CD4-positive, alpha-beta T cell treated with Interferon gamma for 1 hour (primary cell): ENCODE measurements at places on chromosomes 3 and 15.

- no peak for DNase-seq
Measured at GRCh38 chr3:149291178-149291577, 42.3 kb downstream of the TM4SF18 start.

DNA sequence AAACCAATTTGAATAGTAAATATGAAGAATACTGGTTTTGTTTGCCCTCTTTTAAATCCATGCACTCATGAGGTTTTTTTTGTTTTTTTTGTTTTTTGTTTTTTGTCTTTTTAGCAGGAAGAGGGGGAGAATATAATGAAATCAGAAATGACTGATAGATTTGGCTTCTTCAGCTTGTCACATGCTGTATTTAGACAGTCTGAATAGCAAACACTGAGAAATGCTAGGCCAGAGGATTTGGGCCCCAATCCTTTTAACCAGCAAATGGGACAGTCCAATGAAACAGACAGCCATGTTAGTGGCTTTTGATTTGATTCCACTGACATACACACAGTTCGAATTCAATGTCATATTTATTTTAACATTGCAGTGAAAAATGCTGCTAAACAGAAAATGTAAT is 14.2 kb upstream of the CEP152 start:
- no peak for DNase-seq

DNA sequence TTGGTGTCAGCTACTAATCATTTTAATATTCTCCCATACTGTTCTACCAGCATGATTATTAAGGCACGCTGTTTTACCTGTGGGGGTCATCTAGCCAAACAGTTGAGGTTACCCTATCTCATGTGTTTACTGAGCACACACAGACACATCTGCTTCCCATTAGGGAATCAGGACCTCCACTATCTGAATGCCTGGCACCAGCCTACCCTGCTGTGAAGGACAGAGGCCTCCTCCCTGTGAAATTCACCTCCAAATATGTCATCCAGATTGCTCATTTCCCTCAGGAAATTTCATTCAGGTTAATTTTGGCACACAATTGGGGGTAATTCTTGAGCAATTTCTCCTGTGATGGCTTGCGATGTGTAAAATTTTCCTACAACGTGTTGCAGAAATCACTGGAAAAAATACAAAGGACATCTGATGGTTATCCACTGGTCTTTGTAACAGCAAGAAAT is 155.6 kb upstream of the NR2E3 start:
- DNase-seq, result no peak

DNA sequence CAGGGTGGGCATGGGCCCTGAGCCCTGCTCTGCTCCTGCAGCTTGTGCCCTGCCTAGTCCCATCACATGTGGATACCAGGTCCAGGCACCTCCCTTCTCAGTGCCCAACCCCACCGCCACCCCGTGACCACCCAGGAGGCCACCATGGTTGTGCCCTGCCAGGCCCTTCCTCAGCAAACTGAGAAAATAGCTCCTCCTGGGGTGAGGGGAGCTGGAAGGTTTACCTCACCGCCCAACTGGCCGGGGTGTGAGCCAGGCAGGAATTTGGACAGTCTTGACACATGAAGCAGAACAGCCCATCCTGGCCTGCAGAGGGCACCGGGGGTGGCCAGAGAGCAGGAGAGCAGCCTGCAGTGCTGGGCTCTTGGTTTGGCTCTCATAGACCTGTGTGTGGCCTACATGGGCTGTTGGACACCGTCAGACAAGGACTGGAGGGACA is 11.4 kb upstream of the C3orf22 start:
- DNase-seq, result no peak

DNA sequence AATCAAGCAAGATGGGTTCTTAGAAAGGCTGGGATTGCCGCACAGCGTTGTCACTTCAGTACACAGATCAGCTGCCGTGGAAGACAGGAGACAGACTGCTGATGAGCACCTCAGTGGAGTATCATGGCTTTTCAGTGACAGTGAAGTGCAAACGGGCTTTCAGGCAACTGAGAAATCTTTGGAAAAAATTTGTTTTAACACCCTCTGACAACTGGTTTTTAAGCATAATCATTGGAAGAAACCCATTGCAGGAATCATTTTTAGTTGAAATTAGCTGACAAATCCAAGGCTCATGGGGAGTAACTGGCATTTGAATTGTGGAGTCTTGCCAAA is 418.8 kb downstream of the OTOL1 start:
- DNase-seq, result no peak

DNA sequence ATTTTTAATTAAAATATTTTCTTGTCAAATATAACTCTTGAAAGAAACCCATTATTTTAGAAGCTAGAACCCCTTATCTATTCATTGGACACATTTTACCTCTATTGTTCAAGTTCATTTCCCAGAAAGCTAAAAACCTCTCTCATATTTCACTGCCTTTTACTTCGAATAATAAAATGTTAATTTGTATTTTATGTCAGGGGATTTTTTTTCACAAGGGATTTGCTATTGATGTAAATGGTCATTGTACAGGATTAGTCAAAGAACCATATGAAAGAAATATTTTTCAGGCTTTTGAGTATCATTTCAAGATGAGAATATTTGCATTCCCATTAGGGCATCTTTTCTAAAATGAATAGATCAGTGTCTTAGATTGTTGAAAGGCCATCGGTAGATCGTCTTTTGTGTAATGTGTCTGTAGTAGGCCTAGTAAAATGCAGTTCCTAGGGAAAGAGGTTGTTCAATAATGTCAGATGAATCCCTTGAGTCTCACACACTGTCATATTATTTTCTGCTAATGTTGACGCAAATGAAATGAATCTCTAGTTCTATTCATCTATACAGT is 114.5 kb downstream of the ROBO1 start:
- no peak for DNase-seq

- peak; percentile 42 for DNase-seq
Measured at GRCh38 chr15:78811124-78811824, at the start of gene ADAMTS7. ADAMTS7 (minus strand) TSS chr15:78811464; CDS start chr15:78811220, 244 bp downstream.

DNA sequence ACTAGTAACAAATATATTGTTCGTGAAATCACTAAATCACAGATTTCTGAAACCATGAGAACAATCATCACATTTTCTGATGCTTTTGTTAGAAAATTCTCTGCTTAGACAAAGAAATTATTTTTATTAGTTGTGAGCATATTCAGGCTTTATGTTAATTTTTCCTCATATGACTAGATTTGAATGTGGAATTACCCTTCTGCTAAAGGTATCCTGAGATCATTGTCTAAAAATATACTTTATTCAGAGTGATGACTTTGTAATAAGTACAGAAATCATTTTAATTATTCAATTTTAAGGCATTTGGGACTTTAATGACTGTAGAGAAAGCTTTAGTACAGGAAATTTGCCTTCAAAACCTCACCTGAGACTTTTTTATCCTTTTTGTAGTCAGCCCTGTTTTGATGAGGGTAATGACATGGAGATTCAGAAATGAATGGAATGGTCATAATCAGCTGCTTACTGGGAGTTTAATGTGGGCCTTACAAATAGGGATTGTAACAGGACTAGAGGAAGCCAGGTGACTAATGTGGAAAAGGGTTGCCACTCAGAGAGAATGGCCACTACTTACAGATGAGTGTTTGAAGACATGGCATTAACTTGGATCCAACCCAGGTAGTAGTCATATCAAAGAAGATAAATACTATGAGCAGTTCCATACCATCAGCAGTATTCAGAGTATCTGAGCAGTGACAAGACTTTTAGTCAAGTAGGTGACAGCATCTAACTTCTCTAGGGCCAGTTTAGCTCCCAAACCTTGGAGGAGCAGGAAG is 148.3 kb downstream of the MBNL1 start:
- DNase-seq, result no peak

- DNase-seq, result no peak
Measured at GRCh38 chr15:53129121-53129904, 339.2 kb upstream of the ONECUT1 start.

GRCh38 chr3:149368674-149369497 is 8.6 kb downstream of the TM4SF1 start:
- no peak for DNase-seq

DNA sequence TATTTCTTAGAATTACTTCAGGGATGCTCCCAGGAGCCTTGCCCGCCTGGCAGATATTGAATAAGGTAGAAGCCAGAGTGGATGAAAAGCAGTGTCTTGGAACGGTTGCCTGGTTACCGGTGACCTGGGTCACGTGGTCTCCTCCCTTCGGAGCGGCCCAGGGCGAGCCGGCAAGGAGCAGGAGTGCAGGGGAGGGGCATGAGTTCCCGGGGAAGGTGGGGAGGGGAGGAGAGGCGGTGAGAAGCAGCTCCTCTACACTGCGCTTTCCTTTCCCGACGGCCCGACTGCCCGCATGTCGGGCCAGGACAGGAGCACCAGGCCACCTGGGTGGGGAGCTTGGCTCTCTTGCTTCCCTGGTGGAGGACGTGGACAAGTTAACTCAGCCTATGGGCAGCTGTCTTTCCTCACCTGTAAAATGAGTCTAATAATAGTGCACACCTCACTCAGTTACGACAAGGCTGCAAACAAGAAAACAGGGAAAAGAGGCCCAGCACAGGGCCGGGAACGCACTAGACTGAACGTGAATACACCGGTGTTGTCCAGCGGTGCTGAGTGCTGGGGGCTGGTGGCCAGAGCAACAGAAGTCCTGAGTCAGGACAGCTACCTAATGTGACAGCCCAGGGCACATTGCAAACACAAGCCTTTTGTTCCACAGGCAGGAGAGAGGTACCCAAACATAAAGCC is 198.3 kb downstream of the ADAMTS9 start:
- no peak for DNase-seq

DNA sequence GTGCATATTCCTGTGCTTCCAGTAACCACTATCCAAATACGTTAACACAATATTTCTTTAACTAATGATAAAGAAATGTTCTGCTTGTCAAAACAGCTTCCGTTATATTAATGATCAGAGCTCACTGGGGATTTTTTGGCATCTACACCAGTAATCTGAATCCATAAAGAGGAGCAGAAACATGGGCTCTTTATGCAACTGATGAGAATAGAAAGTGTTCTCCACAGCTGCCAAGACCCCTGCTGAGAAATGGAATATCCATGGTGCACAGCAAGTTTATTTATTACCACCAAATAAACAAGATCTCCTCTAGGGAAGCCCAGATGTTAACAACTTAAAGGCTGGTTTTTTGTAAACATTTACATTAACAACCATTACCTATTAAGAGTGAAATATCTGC is 54.5 kb downstream of the ALDH1A2 start:
- DNase-seq, result no peak

DNA sequence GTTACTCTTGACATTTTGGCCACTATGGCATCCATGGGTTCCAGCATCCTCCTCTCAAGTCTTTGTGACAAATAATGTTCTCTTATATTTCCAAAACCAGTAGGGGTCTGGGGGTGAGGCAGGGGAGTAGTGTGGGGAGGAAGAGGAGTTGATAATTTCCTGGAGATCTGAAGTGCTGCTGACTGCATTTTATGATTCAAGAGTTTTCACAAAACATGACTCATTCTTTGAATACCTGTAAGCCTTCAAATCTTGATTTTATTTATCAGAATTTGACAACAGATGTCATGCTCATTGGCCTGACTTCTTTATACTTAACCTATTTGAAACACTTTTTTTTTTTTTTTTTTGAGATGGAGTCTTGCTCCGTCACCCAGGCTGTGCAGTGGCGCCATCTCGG is 98.8 kb upstream of the PLXND1 start:
- DNase-seq, result no peak

DNA sequence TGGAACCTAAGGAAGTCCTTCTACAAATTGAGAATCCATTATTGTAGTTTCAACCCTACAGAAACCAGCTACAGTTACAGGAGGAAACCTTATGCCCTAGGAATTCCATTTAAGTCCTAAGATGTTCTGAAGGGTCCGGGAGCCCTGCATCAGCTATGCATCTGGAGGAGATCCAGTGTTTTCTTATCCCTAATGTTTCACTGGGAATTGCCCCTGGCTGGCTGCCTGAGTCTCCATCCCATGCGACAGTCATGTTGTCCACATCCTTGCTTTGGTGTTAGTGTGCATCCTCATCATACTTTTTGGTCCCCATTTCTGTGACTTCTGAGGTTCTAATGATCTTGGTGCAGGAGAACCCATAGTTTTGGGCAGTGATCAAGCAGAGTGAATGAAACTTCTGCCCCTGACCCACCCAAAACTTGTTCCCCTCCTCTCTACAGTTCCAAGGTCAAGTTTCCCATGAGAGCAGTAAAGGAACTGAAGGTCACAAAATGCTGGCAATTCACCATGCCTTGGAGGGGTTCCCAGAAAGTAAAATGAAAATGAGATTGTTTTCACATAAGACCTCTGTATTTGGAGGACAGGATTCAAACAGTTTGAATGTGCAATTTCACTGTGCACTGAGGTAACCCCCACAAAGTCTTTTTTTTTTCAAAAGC is 121.9 kb upstream of the PHLDB2 start:
- DNase-seq, result no peak

DNA sequence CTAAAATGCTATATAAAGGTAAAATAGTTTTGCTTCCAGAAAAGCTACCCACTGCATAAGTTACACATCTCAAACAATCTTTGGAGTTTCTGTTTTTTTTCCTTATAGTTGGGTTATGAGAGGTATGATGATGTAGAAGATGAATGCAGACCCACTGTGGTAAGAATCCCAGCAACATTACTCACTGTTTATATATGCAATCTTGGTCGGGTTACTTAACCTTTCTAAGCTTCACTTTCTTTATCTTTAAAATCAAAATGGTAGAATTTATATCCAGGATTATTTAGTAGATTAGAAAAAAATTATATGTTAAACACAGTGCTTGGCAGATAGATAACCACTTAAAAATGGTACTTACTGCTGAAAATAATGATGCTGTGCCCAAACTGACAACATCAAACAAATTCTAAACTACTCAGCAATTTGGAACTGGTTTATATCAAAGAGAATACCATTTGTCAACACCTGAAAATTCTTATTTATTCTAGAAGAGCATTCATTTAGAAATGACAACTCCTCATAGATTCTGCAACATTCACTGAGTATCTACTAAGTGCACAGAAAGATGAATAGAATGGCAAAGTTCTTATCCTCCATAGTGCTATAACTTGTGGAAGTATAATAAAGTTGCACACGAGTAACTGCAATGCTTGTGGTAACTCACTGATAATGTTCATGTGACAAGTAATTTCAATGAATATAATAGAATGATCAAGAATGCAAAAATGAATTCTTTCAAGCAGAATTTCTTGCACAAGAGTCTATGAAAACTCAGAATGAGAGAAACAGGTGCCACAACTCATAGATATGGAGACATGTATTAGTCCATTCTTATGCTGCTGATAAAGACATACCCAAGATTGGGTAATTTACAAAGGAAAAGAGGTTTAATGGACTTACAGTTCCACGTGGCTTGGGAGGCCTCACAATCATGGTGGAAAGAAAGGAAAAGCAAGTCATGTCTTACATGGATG is 129.0 kb upstream of the SLC7A14 start:
- DNase-seq, result no peak

GRCh38 chr3:13070391-13071070 is 2.7 kb downstream of the IQSEC1 start:
- no peak for DNase-seq
